Nephron progenitor cell (in vitro differentiated cells): ENCODE measurements at places on chromosomes 2 and 18.

DNA sequence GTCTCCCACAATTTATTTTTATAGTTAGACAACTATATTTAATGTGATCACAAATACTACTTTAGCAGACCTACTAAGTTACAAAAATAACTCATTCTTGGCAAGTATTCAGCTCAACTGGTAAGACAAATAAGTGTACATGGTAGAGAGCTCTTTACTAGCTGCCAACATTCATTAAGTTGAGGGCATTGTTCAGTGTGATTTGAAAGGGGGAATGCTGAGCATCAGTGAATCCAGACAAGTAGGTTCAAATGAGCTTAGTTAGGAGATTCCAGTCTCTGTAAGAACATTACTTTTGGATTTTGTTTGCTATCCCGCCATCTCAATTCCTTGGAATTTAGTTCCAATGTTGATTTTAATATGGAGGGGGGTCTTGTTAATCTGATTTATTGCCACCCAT is 187.3 kb upstream of the LYPD1 start:
- no peaks in the 10 kb centered on the region for H3K36me3 ChIP-seq
- H3K4me3 ChIP-seq, result no peak overlapping the region
- no peak for DNase-seq

DNA sequence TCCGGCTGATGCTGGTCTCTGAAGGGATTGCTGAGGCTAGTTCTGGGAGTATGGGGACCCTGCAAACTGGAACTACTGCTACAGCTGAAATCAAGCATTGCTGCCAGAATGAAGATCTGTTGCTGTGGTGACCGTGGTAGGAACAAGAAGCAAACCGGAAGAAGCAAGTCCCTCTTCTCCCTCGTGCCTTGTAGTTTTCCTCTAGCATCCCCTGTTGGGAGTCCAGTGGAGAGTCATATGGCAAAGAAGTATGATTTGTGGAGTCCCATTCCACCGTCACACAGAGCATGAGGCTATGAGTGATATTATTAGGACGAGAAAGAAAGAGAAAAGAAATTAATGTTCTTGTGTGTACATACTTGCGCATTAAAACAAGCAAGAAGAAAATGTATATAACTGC is 138.8 kb upstream of the SP5 start:
- no peak for DNase-seq
- H3K4me1 ChIP-seq, result peaks cover 23% of the 10 kb centered on the region
- no peaks in the 10 kb centered on the region for H3K36me3 ChIP-seq
- H3K27me3 ChIP-seq, result no peaks in the 10 kb centered on the region
- H3K27ac ChIP-seq, result no peak overlapping the region

DNA sequence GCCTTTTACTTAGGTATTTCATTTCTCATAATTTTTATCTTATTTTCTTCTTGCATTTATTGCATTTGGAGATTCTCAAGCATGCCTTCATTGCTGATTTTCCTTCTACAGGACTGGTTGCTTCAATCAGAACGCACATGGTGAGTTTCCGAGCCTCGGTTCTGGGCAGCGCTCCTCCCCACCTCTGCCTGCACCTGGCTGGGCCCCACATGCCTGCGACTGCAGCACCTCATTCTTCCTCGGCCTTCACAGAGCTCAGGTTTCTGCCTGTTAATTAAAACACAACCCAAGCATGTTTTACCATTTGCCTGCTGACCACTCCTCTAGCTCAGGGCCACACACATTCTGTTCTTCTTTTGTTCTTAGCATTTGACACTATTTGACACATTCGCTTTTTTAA is 398.8 kb downstream of the GALR1 start:
- H3K36me3 ChIP-seq, result no peaks in the 10 kb centered on the region
- H3K27me3 ChIP-seq, result peaks cover 19% of the 10 kb centered on the region
- no peak overlapping the region for H3K27ac ChIP-seq
- H3K4me3 ChIP-seq, result no peak overlapping the region
- DNase-seq, result no peak

DNA sequence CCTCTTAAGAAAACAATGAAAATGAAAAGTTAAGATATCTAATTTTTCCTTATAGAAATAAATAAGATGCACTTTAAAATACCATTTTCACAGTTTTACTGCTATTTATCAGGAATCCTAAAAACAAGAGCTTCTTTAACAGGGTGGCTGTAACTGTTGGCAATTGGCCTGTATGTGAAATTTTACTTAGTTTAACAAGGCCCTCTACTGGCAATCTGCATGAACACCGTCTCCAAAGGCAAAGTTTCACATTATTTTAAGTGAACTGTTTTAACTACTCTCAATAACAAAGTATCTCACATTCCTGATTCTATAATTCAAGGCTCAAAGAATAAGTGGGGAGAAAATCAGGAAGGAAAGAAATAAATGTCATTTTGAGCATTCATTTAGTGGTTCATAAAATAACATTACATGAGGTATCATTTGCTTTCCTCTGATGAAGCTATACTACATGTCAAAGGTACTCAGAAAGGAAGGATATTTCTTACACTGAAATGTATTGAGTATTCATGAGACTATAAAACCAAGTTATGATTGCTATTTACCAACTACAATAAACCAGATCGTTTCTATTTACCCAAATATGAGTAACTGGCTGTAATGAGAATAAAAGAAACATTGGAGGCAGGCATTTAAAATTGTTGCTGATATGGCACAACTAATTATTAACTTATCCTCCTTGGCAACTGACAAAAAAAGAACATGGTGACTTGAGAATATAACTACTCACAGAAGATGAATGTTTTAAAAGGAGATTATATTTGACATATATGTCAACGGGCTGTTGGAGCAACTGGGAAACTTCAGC is 7.0 kb downstream of the NCKAP5 start:
- H3K36me3 ChIP-seq, result no peaks in the 10 kb centered on the region
- no peak for DNase-seq
- peaks cover 22% of the 10 kb centered on the region for H3K4me1 ChIP-seq
- peaks cover 3% of the 10 kb centered on the region for H3K27me3 ChIP-seq

DNA sequence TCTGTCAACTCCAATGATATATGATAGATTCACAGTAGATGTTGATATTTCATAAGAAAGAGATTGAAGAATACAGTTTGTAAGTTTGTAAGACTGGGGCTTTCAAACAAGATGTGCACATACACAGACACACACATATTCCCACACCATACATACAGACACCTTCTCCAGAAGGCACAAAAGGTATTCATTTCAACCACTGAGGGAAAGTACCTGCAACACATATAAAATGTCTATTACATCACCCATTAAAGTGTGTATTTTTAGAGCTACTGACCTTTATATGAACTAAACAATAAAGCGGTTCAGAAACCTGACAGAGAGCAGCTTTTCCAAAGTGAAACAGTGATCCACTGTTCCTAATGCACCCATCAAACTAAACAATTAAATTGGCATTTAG is 53.3 kb downstream of the CCDC148 start:
- no peaks in the 10 kb centered on the region for H3K4me1 ChIP-seq
- no peak overlapping the region for H3K4me3 ChIP-seq

DNA sequence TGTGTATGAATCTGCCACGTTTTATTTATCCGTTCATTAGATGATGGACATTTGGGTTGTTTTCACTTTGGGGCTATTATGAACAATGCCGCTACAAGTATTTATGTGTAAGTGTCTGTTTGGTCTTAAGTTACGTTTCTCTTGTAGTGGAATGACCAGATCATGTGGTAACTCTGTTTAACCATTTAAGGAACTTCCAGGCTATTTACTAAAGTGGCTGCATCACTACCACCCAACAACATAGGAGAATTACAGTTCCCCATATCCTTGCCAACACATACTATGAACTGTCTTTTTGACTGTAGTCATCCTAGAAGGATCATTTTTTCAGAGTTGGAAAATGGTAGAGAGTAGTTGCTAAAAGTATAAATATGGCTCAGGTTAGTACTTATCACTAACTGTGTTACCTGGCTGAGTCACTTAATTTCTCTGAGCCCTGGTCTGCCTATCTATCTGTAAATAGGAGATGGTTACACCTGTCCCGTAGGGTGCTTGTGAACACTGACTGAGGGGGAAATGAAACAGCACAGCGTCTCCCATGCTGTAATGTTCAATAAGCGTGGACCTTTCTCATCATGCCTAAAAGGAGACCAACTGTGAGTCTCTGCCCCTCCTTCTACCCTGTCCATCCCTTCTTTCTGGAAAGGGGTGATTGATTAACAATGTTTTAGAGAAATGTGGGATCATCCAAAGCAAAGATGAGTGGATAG is 103.1 kb downstream of the SH3RF3 start:
- peaks cover 48% of the 10 kb centered on the region for H3K4me1 ChIP-seq
- H3K27me3 ChIP-seq, result no peaks in the 10 kb centered on the region
- no peak overlapping the region for H3K27ac ChIP-seq
- no peak for DNase-seq

DNA sequence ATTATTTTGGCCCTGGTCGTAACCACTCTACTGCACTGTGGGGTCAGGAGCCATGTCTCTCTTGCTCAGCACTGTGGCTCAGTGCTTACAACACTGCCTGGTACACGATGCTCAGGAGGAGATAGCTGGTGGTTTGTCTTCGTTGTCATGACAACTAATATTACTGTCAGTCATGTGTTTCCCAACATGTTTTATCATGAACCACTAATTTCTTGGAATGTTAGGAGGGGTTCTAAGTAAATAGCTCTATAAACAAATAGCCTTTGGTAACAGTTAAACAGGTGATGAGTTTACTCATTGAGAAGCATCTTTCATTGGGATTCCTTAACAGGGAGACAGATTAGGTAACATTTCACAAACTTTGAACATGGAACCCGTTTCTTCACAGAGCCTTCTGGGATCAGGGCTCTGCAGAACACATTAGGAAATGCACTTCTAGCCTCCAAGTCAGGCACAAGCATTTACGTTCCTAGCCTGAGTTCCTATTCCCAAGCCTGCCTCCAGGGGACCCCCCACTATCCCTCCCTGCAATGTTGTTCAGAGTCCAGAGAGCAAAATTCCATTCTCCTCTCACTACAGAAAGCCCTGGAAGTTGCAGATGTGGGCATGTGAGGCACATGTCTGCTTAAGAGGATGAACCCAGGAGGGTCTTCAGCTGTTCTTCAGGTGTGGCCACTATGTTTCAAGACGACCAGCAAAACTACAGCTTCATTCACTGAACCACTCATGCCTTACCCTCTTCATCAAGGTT is 6.4 kb upstream of the RBM44 start:
- no peak overlapping the region for H3K4me3 ChIP-seq
- no peaks in the 10 kb centered on the region for H3K4me1 ChIP-seq
- peaks cover 12% of the 10 kb centered on the region for H3K27me3 ChIP-seq
- H3K27ac ChIP-seq, result no peak overlapping the region
